ENCODE measurements at places on chromosomes 16 and 17.

GRCh38 chr16:85048921-85049562 lies 21.4 kb downstream of the KIAA0513 start:
- DNase-seq: no peak

- DNase-seq: no peak
Measured at GRCh38 chr17:68698746-68699145, 97.6 kb upstream of the FAM20A start.

- no peak for DNase-seq
Measured at GRCh38 chr16:27531186-27531585, 18.5 kb downstream of the GTF3C1 start.

GRCh38 chr17:33905338-33905800 lies 349.7 kb upstream of the CCL2 start:
- DNase-seq: no peak

DNA sequence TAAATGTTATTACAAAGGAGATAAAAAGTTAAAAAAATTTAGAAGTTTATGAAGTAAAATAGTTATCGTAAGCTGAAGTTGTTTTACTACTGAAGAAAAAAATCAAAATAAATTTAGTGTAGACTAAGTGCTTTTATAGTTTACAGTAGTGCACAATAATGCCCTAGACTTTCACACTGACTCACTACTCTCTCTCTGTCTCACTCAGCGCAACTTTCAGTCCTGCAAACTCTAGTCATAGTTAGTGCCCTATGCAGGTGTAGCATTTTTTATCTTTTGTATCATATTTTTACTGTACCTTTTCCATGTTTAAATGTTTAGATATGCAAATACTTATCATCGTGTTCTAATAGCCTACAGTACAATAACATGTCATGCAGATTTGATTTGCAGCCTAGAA lies 17.7 kb upstream of the TOM1L1 start:
- peak; percentile 38 for DNase-seq

- DNase-seq: no peak
Measured at GRCh38 chr17:17537311-17538099, 41.3 kb upstream of the RASD1 start.

GRCh38 chr16:58449768-58450167 lies 50.2 kb upstream of the NDRG4 start:
- no peak for DNase-seq

GRCh38 chr17:62307196-62307595 lies 73.2 kb upstream of the EFCAB3 start:
- DNase-seq: no peak

- no peak for DNase-seq
Measured at GRCh38 chr17:47697906-47698711, 4.1 kb downstream of the TBKBP1 start.

- no peak for DNase-seq
Measured at GRCh38 chr16:7369204-7369603, 36.6 kb downstream of the RBFOX1 start.

DNA sequence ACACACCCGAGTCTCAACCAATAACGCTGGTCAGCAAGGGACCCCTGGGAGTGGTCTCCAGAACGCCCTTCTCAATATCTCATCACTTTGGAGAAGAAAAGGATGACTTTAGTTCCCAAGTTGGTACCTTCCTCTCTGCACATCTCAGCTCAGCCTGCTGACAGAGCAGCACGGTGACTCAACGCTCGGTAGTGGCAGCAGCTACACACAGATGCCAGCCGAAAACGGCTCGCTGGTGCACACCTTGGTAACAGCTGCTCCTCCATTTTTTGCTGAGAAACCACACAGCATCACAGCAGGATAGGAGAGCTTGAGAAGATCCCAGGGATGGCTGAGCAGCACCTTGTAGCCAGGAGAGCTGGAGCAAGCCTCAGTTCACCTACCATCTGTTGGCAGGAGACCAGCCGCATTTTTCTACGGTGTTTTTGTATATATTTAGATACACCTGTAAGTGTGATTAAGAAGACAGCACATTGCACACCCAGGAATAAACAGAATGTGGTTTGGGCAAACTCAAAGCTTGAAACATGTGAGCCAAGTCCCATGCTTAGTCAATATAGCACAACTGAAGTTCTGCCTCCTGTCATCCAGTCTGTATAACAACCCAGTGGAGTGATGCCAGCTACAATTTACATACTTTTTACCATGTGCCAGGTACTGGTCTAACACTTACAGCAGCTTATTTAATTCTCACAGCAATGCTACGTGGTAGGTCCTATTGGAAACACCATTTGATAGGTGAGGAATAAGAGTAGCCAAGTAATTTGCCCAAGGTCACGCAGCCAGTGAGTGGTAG lies 83.8 kb upstream of the ERCC4 start:
- DNase-seq: no peak

GRCh38 chr17:77316651-77317050 lies 175.9 kb downstream of the SEC14L1 start:
- DNase-seq: no peak

- DNase-seq: no peak
Measured at GRCh38 chr17:45984368-45984767, 14.7 kb upstream of the STH start.

DNA sequence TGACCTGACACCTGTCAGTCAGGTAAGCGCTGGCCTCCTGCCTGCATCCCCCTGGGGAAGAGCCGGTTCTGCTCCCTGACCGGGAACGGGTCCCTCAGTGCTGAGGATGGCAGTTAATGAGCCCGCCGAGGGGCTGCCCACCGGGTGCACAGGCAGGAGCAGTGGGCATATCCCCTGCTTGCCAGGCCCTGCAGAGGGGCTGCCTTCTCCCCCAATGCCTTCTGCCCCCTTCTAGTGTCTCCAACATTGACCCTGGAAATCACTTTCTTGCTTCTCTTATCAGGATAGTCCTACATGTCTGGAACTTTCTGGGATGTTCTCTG lies 388.5 kb downstream of the SEC14L1 start:
- no peak for DNase-seq

GRCh38 chr17:44338702-44339101 lies 6.4 kb upstream of the GRN start:
- DNase-seq: no peak

DNA sequence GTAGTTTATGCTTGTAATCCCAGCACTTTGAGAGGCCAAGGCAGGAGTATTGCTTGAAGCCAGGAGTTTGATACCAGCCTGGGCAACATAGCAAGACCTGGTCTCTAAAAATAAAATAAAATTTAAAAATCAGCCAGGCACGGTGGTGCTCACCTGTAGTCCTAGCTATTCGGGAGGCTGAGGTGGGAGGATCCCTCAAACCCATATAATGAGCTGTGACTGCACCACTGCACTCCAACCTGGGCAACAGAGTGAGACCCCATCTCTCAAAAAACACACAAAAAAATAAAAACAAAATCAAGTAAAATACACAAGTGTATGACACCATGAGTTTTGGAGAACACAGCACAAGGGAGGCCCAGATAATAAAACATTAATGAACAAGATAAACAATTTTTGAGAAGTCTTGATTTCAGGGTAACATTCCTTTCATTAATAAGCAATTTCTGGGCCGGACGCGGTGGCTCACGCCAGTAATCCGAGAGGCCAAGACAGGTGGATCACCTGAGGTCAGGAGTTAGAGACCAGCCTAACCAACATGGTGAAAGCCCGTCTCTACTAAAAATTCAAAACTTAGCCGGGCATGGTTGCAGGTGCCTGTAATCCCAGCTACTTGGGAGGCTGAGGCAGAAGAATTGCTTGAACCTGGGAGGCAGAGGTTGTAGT lies 17.9 kb downstream of the PRPSAP1 start:
- DNase-seq: no peak

- no peak for DNase-seq
Measured at GRCh38 chr17:2412561-2413021, 11.7 kb upstream of the MNT start.

GRCh38 chr17:33142705-33143299 lies 150.3 kb downstream of the ASIC2 start:
- DNase-seq: peak; percentile 29

GRCh38 chr16:67986949-67987348 lies 6.7 kb upstream of the DPEP3 start:
- DNase-seq: no peak
